Right cardiac atrium (tissue), 5 donors: ENCODE measurements at places on chromosomes 12 and 14. TPM values are rescaled to one million over a fixed set of nuclear protein-coding genes. Genes with fewer than 3 reads are reported as not detected.

TSPAN19 gene
- total RNA-seq, result not detected

MUCL1 gene
- not detected for total RNA-seq

A2ML1 gene
- total RNA-seq, result 0.25 TPM

DNA sequence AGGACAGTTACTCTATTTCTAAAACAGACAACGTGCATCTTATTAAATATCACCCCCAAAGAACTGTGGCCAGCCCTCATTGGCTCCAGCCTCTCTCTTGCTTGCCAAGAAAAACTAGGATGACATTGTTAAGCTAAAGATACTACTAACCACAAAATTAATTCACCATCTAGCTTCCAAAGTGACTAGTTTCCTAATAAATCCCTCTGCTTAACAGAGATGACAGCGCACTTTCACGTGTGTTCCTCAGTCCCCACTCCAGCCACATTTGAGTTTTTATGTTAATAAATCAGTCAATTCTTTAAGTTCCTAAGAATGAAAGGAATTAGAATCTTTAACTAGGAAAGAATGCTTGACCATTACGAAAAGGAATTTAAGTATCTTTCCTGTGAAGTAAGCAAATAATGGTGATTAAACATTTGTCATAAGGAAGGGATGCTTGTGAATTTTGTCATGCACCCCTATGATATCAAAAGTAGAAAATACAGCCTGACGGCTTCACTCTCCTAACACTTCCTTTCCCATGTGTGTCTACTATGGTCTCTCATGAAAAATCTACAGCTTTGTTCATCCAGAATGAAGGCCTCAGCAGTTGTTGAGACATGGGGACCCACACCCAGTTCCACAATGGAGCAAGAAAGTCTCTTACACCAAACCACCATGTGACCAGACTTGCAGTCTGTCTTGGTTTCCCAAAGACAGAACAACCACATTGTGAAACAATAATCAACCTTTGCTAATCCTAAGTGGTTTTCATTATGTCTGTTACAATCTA, 8.1 kb downstream of the CORO1C start:
- no peak for DNase-seq

GRCh38 chr14:43249591-43249990, 1257.5 kb downstream of the FSCB start:
- DNase-seq, result no peak

DNA sequence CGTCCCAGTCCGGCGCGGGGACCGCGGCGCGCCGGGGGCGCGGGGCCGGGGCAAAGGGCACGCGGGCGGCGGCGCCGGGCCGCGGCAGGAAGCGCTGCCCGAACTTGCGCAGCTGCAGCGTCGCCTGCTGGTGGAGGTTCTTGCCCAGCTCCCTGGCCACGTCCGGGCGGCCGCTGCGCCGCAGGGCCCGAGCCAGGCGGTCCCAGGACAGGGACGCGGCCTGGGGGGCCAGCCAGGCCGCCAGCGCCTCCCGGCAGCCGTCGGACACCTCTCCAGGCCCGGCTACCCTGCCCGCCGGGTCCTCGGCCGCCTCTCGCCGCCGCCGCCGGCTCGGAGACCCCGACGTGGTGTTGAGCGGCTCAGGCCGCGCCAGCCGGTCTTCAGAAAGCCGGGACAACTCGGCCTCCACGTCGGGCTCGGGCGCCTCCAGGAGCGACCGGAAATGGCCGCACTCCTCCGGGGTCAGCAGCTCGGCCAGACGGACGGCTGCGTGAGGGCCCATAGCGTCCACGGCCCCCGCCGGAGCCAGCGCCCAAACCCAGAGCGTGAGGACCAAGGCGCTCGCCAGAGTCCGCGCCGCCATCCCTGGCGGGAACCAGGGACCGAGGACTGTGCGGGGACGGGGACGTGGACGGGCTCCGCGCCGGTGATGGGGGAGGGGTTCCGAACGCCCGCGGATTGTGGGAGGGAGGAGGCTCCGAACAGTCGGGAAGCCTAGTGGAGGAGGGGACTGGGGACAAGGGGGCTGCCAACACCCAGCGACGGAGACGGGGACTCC, 34.0 kb downstream of the FIGNL2 start:
- peak; percentile 94 for DNase-seq

- DNase-seq, result no peak
These were observed 88.3 kb downstream of the IRF2BPL start for GRCh38 chr14:76940021-76940760.

- DNase-seq, result no peak
These were observed 29.5 kb downstream of the YAF2 start for GRCh38 chr12:42208574-42208973.

DNA sequence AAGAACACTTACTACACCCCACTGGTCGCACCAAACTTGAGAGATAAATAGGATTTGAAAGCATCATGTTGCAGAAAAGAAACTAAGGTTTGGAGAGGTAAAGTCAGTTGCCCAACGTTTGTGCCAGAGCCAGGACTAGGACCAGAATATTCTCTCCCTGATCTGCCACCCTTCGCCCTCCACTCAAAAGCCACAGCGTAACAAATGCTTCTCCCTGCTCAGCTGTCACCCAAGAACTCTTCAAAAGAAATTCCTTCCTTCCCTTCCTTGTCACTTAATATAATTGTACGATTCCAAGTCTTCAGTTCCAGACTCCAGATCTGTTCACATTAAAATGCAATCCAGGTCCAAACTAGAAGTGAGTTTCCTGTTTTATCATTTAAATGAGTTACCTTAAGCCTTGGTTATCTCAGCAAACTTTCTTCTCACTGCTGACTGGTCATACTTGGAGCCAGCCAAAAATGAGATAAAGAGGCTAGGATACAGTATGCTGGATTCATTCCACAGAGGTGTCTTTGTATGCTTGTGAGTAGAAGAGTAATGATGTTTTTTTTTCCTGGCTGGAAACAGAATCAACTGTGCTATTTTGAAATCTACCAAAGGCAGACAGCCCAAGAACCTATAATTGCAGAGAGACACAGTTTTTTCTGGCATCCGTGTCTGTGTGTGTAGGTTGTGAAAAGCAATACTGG, 12.8 kb upstream of the PPFIBP1 start:
- DNase-seq, result no peak

- no peak for DNase-seq
These were observed 6.2 kb downstream of the TTLL5 start for GRCh38 chr14:75667099-75667765.

DNA sequence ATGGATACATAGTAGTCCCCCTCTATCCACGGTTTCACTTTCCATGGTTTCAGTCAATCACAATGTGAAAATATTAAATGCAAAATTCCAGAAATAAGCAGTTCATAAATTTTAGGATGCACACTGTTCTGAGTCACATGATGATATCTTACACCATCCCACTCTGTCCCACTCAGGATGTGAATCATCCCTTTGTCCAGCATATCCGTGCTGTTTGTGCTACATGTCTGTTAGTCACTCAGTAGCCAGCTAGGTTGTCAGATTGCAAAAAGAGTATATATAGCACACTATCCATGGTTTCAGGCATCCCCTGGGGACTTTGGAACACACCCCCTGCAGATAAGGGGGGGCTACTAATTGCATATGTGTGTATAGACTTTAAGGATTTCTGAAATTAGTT, 8.1 kb upstream of the NAA30 start:
- DNase-seq, result no peak

DNA sequence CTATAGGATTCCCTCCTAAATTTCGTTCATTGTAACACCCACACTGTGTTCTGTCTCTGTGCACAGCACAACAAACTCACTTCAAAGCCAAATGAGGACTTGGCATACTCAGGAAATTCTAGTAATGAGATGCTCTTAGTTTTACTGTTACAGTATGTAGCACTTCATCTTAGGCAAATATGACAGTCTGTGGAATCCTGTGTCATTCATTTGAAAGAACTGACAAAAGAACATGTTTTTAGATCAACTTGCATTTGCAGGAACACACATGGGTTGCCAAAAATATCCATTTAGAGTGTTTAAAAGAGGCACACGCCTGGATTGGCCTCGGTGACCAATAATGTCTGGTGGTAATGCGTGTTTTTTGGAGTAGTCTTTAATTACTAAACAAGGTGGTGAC, 56.5 kb downstream of the PDE3A start:
- no peak for DNase-seq

- no peak for DNase-seq
These were observed 629 bp downstream of the LETMD1 start for GRCh38 chr12:51048661-51049251.

DNA sequence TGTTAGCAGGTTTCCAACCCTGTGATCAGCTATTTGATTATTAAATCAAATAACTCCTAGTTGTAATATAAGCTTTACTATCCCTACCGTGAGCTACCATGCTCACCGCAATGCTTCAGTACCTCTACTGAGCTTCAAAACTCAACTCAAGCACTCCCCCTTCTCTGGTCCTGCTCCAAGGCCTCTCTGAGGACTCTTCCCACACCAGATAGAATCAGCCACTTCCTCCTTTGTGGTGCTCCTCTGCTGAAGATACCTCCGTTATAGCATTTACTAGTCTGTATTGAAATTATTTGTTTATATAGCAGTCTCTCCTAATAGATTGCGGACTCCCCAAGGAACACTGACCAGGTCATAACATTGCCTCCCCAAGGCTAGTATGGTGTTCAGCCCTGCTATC, 17.5 kb downstream of the AREL1 start:
- DNase-seq, result no peak

DNA sequence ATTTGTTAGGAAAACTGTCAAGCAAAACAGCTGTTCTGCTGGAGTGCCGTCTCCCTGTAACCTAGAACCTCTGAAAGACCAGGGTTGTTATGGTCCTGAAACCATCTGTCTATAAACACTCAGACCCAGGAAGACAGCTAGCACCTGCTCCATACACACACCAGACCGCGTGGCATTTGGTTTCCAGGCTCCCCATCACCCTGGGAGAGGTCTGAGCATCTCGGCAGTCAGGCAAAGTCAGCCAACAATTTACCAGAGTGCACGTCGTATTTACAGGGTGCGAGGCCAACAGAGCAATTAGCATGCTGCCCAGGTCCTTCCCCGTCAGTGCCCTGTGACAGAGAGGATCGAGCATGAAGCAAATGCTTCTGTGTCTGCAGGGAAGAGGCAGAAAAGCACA, 272.5 kb downstream of the SLC15A4 start:
- no peak for DNase-seq

DNA sequence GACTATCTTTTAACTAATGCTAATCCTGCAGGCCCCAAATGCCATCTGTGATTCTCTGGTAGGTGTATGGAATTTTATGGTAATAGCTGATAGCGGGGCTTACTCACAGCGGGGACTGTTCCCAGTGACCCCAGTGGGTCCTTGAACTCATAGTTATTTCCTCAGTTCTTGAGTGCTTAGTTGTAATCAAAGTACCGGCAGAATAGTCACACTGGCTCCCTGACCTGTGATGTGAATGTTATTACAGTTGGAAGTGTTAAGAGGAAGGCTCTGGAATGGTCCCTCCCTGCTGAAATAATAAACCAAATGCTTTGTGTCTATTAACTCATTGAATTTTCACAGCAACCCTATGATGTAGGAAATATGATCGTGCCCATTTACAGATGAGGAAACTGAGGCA, 78.3 kb downstream of the NDUFA12 start:
- no peak for DNase-seq
